ENCODE measurements at places on chromosomes 13 and 19.

- DNase-seq, result peak; percentile 65
Measured at GRCh38 chr13:52896827-52897659, 48.6 kb upstream of the PCDH8 start.

DNA sequence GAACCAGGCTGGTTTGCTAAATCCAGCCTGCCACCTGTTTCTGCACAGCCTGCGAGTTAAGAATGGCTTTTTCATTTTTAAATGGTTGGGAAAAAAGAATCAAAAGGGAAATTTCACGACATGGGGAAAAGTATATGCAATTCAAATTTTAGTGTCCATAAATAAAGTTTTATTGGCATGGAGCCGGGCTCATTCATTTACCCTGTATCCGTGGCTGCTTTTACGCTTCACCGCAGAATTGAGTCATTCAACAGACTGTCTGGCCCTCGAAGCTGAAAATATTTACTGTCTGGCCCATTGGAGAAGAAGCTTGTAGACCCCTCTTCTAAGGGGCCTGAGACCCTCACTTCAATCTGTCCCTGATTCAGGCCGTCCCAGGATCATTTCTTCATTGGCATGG lies 26.1 kb downstream of the IER2 start:
- no peak for DNase-seq

DNA sequence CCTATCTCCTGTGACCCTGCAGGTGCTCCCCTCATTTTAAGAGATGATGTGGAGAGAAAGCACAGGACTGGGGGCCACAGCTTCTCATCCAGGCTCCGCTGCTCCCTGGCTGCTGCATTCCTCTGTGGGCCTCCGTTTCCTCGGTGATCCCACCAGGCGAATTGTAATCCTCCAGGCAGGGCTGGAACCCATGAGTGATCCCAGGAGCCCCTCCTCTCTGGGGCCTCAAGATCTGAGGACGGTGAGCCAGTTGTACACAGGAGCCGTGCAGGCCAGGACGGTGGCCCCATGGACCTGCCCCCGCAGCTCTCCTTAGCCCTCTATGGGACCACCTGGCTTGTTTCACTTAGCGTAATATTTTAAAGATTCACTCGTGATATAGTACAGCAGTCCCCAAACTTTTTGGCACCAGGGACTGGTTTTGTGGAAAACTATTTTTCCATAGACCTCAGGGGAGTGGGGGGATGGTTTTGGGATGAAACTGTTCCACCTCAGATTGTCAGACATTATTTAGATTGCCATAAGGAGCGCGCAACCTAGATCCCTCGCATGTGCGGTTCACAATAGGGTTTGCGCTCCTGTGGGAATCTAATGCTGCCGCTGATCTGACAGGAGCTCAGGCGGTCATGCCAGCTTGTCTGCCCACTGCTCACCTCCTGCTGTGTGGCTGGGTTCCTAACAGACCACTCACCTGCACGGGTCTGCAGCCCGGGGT lies 5.6 kb downstream of the FFAR3 start:
- DNase-seq, result no peak

- no peak for DNase-seq
Measured at GRCh38 chr19:15404780-15405211, 14.0 kb downstream of the AKAP8L start.

GRCh38 chr13:91154558-91155353 lies 192.7 kb upstream of the MIR17HG start:
- no peak for DNase-seq

DNA sequence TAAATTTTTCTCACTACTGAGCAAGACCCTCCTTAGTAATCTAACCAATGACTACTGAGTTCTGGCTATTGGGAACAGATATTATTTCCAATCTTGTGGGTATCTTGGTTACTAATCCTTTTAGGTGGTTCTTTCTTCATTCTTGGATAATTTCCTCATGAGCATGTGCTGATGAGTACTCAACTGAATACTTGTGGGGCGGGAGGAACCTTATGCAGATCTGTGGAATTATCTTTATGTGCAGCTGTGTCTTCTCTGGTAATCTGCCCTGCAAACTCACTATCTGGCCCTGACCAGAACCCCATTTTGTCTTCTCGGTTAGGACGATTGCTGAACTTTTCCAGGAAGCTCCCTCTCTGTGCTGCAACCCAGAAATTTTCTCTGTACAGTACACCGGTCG lies 89.7 kb upstream of the TRPC4 start:
- no peak for DNase-seq

- DNase-seq, result no peak
Measured at GRCh38 chr19:15820646-15821045, 5.2 kb upstream of the OR10H1 start.

GRCh38 chr13:37123337-37123736 lies 17.9 kb upstream of the CSNK1A1L start:
- no peak for DNase-seq

Measured in right forelimb (tissue), 1 donor.